ENCODE measurements at places on chromosomes 6 and 20. TPM values are rescaled to one million over a fixed set of nuclear protein-coding genes. Genes with fewer than 3 reads are reported as not detected.
A peak's percentile ranks its signal among the peaks of the same experiment; 100 is the strongest.

NHLRC1 gene
- 1.9 TPM for polyA plus RNA-seq

DNA sequence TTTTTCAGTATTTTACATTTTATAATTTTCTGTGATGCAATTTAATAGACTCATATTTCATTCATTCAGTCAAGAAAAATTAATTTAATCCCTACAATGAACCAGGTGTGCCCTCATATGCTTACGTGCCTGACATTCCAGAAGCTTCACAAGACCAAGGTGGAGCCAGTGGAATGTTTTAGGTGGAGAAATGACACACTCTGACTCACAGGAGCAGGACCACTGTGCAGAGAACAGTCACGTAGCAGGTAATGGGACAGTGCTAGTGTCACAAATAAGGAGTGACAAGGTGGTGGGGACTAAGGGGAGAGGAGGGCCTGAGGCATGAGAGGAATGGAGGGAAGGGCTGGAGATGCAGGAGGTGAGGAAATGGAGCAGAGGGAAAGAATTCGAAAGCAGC lies 37.0 kb upstream of the HLA-G start:
- no peak for DNase-seq

- DNase-seq = peak; percentile 18
Measured at GRCh38 chr6:29887819-29888776, 54.2 kb upstream of the HLA-A start.

DNA sequence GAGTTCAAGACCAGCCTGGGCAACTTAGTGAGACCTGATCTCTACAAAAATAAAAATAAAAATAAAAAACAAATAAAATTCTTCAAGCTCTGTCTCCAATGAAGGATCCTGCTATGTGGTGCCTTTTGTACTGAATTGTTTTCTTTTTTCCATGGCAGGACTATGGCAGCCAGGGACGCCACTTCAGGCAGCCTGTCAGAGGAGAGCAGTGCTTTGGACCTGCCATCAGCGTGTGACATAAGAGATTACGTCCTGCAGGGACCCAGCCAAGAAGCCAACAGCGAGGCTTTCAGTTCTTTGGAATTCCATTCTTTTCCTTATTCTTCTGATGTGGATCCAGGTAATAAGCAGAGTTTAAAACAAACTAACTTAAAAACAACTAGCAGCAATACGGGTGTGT lies 22.5 kb downstream of the SHLD1 start:
- DNase-seq = no peak

DNA sequence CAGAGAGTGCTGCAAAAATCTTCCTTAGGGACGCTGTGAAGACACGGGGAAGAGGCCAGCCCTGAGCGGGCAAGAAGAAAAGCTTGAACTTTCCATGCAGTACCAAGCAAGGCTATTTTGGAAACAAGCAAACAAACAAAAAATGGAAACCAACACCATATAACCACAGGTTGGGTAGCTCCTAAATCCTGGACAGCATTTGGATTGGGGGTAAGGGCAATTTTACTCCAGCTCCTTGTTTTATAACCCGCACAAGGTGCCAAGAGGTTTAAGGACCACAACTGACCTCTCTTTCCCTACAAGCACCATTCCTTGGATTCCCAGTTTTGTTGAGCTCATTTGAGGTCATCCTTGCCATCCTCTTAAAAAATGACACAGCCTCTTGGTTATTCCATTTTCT lies 31.4 kb upstream of the SMIM29 start:
- no peak for DNase-seq
